ENCODE measurements at places on chromosomes 12 and 14.

DNA sequence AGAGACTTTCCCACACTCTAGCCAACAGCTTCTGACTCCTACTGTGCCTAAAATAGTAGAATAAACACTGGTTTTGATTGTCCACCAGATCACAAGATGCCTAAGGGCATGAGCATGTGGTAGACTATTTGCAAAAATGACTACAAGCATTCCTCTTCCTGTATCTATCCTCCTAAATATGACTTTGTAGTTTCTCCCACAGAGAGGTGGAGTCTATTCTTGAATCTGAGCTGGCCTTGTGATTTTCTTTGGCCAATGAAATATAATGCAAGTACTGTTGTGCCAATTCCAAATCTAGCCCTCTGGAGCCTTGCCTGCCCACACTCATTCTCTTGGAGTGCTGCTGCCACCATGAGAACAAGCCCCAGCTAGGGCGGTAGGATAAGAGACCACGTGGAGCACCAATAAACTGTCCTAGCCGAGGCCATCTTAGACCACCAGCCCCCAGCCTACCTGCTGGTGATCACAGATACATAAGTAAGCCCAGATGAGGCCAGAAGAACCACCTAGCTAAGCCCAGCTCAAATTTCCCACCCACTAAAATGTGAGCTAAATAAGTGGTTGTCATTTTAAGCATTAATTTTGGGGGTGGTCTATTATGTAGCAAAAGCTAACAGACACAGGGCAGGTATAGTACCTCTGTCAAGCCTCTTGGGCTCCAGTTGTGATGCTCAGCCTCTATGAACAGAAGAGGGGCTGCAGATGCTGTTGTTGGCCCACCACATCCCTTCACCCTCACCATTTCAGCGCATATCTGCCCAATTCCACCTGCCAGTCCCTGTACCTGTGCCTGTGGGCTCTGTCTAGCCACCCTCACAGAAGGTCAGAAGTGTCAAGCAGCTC, 17.9 kb downstream of the ZFP36L1 start:
- DNase-seq, result no peak

DNA sequence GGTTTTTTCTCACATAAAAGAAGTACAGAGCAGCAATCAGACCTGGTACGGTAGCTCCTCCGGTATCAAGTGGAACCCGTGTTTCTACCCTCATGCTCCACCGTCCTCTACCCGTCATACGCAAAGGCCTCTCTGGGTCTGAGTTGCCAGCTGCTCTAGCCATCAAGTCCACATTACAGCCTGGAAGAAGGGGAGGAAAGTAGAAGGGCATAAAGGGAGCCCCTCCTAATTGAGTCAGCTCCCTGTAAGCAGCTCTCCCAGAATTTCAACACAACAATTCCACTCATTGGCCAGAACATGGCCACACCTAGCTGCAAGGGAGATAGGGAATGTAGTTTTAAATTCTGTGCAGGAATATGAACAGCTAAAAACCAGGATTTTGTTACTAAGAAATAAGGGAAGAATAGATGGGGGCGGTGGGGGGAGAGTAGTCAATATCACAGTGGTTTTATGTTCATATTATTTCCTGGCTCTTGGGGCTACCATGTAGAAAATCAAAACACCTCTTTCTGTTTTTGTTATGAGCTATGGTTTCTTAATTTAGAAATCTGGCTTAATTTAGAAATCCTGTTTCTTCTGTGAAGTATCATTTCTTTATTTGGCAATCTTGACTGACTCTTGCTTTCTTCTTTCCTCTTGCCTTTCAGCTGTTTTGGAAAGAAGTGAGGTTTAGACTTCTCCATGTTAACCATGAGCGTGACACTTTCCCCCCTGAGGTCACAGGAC, 103.9 kb downstream of the AKAP6 start:
- no peak for DNase-seq

- DNase-seq, result no peak
Observed at GRCh38 chr14:64119500-64119899, 174.7 kb downstream of the ESR2 start.

DNA sequence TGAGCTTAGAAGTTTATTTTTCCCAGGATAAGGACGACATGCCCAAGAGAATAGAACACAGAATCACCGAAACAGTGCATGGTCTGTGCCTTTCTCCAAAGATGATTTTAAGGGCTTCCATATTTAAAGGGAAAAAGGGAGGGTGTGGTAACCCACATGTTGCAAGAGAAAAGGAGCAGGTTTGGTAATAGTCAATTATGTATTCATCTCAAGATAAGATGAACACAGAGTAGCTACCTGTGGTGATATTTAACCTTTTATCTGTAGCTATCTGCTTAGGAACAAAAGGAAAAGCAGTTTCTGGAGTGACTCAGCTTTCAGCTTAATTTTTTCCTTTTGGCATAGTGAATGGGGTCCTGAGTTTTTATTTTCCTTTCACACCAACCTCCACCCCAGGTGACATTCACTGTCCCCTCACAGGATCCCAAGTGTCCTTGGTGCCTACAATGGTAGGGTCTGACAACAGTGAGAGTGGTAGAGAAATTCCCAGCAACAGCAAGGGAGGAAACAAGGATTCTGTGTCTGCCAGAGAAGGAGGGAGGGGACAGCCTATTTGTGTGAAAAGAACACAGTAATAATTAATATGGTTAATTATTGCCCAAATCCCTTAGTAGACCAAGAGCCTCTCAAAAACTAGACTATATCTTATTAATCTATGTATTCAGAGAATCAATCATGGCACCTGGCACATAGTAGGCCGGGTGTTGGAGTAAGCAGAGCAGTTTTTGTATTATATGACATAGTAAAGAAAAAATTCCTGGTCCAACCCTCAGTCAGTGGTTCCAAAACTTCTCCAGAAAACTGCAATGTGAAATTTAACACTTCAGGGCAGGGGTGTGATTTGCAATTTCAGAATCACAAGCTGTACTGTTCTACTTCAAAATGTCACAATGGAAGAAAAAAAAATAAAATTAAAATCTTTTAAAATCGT, 154.5 kb downstream of the PHLDA1 start:
- no peak for DNase-seq

GRCh38 chr12:110266381-110266960, 14.6 kb upstream of the ATP2A2 start:
- no peak for DNase-seq

DNA sequence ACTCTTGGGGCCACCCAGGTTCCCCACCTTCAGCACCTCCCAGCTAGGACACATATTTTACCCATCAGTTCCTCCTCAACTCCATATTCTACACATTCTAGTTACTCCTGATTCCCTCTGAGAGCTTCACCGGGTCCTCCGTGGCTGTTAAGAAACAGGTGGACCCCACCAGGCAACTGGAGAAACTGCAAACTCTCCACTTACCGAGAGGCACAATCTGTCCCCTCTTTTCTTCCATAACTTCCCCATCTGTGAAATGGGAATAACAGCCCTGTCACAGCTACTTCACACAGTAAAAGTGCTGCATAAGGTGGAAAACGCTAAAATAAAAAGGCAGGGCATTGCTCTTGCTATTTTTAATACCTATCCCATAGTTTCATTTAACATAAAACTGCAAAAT, 1.5 kb downstream of the SLC7A8 start:
- no peak for DNase-seq

DNA sequence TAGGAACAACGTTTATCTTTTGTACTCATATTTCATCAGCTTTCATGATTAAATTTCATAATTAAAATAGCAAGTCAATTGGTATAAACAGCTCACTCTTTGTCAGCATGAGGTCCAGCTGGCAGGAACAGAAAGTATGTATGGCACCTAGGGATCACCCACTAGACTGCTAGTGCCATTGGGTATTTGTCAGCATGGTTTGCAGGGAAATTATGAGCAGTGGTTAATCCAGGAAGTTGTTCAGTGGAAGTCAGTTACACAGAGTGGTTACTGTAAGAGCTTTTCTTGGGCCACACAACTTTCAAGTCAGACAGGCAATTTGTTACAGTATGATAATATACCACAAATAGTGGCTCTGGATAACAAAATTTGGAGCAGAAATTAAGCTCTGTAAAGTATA, 340.3 kb upstream of the RGS6 start:
- DNase-seq, result no peak

DNA sequence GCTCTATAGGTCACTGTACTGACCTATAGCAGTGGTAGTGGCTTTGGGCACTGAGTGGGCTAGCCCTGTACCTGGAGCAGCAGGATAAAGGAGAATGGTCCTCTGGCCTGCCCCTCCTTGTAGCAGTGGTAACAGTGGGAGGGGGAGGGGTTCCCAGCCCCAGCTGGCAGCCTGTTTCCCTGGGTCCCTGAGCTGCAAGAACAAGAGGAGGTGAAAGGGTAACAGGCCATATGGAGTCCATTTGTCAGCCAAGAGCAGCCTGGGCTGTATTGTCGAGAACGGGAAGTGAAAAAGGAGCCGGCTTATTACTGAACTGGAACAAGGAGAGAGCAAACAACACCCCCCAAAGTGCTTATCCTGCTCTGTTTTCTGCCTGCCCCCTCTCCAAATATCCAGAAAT, 73.8 kb upstream of the SRSF5 start:
- no peak for DNase-seq

DNA sequence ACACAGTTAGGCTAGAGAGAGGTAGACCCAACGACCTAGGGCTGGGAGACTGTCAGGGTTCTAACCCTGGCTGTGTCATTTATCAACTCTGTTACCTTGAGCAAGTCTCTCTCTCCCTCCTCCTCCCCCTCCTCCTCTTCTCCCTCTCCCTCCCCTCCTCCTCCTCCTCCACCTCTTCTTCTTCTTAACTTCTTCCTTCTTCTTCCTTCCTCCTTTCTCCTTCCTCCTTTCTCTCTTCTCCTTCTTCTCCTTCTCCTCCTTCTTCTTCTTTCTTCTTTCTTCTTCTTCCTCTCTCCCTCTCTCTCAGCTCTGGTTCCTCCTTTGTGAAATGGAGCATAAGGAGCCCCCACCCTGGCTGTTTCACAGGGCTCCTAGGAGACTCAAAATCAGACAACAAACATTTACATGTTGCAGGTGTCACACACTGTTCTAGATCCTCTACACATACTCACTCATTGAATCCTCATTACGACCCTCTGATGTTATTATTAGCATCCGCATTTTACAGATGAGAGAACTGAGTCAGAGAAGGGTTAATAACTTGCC, 2.2 kb upstream of the KCNH3 start:
- no peak for DNase-seq

DNA sequence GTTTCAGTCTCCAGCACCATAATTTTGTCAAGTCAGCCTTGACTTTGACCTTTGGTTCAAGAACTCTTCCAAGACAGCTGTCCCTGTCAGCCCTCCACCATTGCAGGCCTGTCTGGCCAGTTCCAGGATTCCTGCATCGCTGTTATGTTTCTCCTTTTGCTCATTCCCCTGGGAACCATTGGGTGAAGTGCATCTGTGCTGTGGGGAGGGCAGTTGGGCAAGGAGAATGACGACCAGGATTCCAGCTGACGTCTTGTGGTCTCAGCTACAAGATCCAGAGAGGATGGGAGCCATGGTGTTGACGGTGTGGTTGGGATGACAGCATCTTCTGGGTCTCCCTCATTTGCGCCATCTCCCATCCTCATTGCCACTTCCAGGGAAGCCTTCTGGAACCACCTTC, 45.9 kb upstream of the SLC24A4 start:
- no peak for DNase-seq

GRCh38 chr14:96632363-96632758, 130.2 kb downstream of the PAPOLA start:
- no peak for DNase-seq

DNA sequence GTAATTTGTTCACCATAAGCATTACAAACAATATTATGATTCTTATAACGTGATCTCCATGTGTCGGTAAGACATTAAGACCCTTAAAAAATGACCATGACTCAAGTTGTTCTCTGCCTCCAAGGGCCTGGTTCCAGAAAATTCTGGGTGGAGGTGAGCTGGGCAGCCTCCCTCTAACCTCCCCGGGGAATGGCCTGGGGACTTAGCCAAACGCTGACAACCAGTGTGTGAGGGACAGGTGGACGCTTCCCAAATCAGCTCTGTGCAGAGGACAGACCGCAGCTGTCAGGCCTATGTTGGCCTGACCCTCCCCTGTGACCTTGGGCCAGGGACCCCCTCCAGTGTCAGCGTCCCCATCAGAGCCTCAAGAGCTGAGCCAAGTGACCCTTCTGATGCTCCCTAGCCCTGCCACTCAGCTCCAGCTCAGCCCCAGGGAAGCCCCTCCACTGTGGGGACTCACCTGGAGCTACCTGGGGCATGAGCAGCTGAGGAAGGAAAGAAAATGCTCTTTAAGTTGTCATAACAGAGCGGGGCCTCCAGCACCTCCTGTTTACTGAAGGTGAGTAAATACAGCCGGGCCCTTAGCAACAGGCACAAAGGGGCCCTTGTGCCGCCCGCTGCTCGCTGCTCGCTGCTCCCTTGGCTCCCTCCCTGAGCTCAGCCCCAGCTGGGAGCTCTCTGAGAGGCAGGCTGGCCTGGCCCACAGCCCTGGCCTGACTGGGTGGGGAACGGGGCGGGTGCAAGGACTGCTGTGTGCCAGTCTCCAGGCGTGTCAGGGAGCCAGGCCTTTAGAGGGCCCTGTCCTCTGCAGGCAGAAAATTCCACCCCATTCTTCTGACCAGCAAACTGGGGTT, 116.6 kb downstream of the CALM1 start:
- DNase-seq, result no peak

DNA sequence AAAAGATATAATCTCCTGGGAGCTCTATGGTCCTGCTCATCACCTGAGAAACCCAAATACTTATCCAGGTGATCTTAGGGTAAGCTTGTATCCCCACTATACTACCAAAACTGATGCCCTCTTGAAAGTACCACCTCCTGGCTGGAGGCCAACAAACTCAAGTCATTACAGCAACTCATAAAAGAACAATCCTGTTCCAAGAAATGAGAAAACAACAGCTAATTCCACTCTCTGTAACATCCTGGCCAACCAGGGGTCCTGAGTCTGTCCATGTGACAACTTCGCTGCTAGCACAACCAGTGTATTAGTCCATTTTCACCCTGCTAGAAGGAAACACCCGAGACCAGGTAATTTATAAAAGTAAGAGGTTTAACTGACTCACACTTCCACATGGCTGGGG, 190.0 kb upstream of the BMP4 start:
- no peak for DNase-seq

DNA sequence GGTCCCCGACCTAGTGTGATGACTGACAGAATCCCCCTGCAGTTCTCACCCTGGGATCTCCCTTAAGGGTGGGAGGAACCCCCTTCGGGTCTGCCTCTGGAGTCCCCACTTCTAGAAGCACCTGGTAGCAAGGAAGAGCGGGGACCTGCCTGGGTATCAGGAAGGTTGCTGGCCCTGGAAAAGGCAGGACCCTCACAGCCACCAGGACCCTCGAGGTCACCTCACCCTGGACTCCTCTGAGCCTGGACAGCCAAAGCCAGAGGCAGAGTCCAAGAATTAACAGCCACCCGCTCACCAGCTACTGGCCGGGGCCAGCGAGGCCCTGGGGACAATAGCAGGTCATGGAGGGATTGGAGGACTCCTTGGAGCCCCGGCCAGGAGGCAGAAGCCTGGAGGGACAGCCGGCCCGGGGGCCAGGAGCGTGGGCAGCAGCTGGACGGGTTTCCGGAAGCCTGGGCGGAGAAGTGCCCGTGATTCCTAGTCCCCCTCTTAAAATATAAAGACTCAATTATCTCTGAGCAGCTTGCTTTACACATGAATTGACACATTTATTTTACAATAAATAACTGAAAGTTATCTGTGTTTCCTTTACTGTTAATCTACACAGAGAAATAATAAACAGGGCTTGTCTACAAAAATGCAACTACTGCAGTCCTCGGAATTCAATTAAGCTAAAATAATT, 17.5 kb downstream of the BCL11B start:
- DNase-seq, result peak; percentile 50

GRCh38 chr12:74166096-74166495, 371.5 kb upstream of the ATXN7L3B start:
- no peak for DNase-seq

- no peak for DNase-seq
Observed at GRCh38 chr14:105076805-105077648, 11.8 kb upstream of the GPR132 start.

GRCh38 chr14:88613552-88614010, 50.7 kb downstream of the ZC3H14 start:
- DNase-seq, result no peak

Measured in activated CD8-positive, alpha-beta memory T cell treated with anti-CD3 and anti-CD28 coated beads, Interleukin-2, amount 50 U/mL, for 48 hours (primary cell).